Thoracic aorta (tissue), 2 donors: ENCODE measurements at places on chromosomes 16 and 17.
A peak's percentile ranks its signal among the peaks of the same experiment; 100 is the strongest.

- DNase-seq: no peak
Observed at GRCh38 chr16:71726476-71727315, 2.2 kb upstream of the PHLPP2 start.

DNA sequence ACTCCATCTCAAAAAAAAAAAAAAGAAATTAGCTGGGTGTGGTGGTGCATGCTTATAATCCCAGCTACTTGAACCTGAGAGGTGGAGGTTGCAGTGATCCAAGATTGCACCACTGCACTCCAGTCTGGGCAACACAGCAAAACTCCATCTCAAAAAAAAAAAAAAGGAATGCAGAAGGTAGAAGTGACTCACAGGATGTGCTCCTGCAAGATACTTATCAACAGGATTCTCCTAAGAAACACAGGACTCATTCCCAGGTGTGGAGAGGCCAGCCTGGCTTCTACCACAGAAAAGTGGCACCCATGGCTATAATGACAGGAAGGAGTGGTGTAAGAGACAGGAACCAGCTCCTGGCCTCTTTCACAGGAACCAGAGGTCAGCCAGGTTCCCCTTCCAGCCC lies 13.8 kb downstream of the ELMO3 start:
- DNase-seq: no peak

DNA sequence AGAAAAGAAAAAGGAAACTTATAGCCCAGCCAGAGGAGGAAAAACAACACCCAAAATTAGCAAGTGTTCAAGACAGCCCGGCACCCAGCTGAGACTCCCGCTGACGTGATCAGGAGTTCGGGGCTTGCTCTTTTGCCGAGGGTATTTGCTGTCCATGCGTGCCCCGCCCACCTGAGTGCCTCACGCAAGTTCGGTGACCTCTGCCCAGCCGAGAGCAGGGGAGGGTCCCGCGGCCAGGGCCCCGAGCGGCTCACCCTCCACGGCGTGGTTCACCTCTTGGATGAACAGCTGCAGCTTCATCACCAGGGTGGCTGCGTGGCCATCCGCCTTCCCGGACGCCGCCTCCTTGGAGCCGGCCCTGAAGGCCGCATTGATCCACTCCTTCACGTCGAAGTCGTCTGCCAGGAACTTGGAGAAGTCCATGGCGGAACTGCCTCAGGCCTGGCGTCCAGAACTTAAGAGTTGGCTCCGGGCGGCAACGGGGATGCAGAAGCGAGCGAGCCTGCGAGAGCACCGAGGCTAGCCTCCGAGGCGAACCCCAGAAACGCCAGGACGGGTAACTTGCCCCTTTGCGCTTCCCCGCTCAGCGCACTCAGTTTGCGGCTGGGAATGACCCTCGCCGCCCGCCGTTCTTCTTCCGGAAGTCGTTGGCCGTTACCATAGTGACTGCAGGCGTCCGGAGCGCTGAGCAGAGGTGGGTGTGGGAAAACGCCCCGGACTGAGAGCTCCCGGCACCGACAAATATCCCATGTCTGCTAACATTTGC lies at the start of gene COG7:
COG7 (minus strand) TSS at position 618 of the 766 bp plus-strand sequence; CDS start at position 423, 195 bp downstream.
- peak; percentile 53 for DNase-seq

DNA sequence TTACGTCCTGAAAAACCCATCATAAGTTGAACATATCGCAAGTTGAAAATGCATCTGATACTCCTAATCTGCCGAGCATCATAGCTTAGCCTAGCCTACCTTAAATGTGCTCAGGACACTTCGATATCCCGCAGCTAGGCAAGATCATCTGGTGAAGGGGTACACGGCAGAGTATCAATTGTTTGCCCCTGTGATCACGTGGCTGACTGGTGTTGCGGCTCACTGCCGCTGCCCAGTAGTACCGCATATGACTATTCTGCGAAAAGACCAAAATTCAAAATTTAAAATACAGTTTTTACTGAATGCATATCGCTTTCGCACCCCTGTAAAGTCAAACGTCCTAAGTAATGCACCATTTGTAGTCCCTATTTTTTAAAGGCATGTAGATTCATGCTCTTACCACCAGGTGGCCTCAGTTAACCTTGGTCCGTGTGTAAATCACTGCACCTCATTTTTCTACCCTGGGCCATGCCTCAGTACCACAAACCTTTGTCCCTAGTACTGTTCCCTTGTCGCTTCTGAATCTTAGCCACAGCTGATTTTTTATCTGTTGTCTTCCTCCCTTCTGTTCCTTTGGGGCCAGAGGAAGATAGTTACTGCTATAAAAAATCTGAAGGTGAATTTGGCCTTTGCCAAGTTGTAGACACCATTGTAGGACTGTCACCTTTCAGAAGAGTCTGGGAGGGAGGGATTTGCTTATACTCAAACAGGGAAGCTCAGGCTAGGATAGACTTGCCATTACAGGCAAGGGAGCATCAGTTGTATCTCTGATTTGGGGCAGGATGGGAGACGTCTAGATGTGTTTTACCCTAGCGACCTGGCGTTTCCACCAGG lies 34.4 kb downstream of the WWP2 start:
- DNase-seq: no peak

- no peak for DNase-seq
Observed at GRCh38 chr16:72846594-72846993, 201.3 kb downstream of the ZFHX3 start.

DNA sequence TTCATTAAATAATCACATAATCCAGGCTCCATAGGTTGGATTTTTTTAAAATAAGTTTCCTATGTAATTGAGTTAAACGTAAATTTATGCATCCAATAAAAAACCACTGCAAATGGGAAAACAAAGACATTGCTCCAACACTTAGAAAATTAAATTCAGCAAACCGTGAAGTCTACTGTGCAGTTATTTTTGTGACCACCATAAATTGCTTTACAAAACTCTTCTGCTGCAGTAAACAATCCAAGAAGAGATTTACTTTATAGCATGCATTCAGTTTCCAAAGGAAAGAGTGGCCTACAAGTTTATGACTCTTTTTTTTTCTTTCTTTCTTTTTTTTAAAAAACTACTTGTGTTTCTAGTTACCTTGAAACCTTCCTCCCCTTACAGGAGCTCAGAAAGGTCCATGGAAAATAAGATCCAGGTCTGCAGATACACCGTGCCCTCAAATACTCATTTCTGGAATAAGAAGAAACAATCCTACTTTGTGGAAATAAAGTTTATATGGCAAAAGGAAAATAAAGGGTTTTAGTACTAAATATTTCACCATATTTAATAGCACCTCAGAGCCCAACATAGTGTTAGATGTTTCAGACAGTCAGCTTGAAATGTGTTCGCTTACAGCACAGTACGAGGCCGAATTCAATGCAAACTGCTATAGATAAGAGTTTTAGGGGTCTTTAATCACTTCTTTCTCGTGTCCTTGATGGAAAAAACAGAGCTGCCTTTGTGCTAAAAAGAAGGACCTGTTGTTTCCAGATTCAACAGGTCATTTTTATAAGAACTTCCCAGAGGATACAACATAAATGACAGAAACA lies 3.2 kb downstream of the HS3ST3A1 start:
- DNase-seq: no peak

- no peak for DNase-seq
Observed at GRCh38 chr16:87216841-87217275, 100.3 kb downstream of the C16orf95 start.

DNA sequence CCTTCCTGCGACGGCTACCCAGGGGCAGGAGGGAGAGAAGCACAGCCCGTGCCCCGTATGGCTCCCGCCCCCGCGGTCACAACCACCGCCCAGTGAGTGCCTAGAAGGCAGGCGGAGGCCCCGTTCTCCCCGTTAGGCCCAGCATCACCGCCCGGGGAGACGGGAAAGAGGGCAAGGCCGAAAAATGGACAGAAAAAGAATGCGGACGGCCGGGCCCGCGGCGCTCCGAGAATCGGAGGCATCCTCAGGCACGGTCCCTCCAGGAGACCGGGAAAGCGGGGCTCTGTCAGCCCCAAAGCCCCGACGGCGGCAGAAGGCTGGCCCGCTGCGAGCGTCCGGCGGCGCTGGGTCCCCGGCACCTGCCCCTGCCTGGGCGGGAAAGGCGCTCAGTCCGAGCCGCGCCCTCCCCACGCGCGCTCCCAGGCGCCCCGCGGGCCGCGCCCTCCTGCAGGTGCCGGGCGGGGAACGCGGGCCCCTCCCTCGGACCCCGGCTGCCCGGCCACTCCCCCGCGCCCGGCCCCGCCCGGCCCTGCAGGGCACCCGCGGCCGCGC lies 407 bp downstream of the MCRIP1 start:
- DNase-seq: no peak

DNA sequence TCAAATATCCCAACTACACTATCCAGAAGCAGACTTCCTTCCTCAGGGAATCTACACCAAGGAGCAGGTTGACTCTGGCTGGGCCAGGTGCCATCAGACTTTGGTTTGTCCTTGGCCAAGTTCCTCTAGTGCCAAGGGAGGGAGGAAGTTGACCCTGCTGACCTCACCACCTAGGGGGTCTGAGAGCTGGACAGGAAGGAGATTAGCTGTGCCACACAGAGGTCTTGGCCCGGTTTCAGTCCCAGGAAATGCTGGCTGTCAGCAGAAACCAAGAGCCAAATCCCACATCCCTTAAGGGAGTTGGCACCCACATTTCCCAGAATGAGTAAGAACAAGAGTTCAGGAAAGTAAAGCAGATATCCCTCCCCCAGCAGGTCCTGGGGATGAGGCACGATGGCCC lies 178.2 kb downstream of the SALL1 start:
- no peak for DNase-seq

DNA sequence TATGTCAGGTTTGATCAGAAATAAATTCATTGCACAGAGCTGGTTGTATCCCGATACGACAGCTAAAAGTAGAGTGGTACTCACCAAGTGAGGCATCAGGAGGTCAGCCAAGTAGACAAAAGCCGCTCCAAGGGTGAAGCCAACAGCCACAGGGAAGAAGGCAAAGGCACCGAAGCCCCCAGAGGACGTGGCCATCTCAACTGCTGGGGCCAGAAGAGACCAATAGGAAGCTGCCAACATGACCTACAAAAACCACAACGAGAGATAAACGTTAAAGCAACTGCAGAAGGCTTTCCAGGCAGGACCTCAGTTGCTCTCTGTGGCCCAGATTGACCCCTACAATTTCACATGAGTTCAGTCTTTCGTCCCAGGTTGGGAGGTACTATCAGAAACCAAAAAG lies 61.0 kb downstream of the SLC39A11 start:
- no peak for DNase-seq

DNA sequence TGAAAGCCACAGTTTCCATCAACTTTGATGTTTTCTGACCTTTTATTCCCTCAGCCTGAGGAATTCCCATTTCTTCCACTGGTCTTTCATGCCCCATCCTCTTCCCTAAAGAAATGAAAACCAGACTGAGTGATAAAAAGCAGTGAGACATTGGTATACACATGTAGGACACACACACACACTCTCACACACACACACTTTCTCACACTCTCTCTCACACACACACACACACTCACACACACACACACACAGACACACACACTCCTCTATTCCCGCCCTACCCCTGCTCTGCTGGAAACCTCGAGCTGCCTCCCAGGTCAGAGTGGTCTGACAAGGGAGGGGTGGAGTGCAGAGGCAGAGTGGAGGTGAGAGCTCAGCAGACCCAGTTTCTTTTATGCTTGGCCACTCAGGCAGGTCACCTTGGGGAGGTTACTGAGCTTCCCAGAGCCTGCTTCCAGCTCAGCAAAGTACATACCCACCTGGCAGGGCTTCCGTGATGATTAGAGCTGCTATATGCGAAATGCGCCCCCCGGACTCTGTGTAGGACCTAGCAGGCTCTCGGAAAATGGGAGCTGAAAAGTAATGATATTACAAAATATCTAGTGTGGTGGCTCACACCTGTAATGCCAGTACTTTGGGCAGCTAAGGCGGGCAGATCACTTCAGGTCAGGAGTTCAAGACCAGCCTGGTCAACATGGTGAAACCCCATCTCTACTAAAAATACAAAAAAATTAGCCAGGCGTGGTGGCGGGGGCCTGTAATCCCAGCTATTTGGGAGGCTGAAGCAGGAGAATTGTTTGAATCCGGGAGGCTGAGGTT lies 30.7 kb downstream of the CCR7 start:
- DNase-seq: no peak

DNA sequence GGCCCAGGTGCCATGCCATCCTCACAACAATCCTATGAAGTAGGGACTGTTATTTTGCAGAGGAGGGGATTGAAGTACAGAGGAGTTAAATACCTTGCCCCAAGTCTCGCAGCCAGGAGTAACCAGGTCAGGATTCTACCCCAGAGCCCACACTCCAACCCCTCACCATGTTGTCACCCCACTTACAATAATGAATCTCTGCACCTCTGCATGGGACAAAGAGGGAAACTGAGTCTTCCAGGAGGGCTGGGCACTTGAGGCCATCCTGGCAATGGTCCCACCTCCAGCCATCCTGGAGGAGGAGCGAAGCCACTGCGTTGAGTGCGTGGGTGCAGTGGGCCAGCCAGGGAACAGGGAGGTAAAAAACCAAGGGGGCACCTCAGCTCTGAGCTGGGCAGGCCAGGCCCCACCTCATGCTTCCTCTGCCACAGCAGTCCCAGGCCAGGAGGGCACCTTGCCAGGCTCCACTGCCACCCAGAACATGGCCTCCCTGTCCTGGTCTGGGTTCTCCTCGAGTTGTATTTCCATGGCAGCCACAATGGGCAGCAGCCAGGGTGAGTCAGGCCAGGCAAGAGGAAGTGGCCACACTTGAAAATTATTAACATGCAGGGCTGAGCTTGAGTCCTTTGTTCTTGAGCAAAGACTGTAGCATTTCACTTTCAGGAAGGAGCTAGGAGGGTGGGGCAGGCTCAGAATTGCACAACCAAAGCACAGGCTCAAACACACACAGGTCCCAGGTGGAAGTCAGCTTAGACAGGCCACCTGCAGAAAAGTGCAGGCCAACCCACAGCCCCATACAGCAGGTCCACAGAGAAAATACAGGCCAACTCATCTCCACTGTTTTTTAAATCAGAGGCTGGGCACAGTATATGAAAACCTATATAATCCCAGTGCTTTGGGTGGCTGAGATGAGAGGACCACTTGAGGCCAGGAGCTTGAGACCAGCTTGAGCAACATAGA lies 52.1 kb downstream of the CUEDC1 start:
- peak; percentile 90 for DNase-seq

DNA sequence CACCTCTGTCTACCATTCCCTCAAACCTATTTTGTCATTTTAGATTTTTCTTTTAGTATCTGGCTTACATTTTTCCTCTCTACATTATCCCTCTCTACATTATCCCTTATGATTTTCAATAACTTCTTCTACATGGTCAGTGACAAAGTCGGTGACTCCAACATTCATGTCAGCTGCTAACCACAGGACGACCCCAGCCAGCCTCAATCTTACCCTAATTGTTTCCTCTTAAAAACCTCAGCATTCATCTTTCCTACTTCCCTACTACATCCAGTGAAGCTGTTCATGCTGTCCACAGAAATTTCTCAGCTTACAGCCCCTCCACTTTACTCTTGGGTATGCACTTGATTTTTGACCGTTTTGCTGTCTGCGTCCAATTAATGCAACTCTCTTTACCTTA lies 8.3 kb downstream of the MYH10 start:
- DNase-seq: no peak

- no peak for DNase-seq
Observed at GRCh38 chr16:49441366-49441780, 67.8 kb downstream of the C16orf78 start.
